ENCODE measurements at places on chromosomes 12 and 14. TPM values are rescaled to one million over a fixed set of nuclear protein-coding genes. Genes with fewer than 3 reads are reported as not detected.

The ABHD12B gene
- 0.28 TPM for total RNA-seq

The SRGAP1 gene
- 14.4 TPM for total RNA-seq

The TBX3 gene
- total RNA-seq = 6.9 TPM

The MYH6 gene
- 0.11 TPM for total RNA-seq

The PARPBP gene
- total RNA-seq = 7.1 TPM

The GARIN6 gene
- not detected for total RNA-seq

The APOF gene
- total RNA-seq = not detected

Data from spinal cord (tissue), 10 donors.